ENCODE measurements at places on chromosomes 11 and 22. TPM values are rescaled to one million over a fixed set of nuclear protein-coding genes. Genes with fewer than 3 reads are reported as not detected.

- no peak for DNase-seq
Observed at GRCh38 chr22:38951734-38952133, 5.7 kb upstream of the APOBEC3A start.

DNA sequence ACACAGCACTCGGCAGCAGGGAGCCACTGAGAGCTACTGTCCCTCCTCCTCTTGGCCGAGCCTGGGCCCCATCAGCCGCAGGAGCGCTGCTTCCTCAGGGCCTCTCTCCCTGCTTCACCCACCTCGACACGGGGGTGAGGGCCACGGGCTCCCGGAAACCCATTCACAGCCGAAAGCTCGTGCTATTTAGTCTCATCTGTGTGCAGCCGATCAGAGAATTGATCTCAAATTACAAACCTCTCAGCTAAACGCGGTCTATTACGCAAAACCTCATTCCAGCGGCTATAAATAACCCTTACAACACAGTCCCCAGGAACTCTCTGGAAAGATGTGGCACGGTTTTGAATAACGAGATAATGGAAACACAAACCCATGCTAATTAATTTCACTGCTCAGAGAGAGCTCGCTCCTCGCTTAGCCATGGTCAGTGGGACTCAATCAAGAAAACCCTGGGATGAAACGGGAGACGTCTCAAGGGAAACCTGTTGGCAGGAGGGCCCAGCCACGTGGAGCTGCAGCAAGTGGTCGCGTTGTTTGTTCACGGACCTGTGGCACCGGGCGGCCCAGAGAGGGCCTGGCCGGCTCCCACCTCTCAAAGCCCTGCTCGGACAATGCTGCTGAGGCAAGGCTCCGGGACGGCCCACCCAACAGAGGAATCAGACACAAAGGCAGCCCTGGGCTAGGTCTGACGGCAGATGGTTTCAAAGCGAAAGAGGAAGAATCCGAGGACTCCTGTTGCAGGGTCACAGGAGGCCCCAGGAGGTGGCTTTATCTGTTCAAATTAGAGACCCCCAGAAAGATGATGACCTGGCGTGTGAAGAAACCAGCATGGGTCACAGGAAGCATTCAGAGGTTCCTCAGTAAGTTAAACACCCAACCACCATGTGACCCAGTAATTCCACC, 210.5 kb downstream of the CTTN start:
- DNase-seq, result peak; percentile 37

DNA sequence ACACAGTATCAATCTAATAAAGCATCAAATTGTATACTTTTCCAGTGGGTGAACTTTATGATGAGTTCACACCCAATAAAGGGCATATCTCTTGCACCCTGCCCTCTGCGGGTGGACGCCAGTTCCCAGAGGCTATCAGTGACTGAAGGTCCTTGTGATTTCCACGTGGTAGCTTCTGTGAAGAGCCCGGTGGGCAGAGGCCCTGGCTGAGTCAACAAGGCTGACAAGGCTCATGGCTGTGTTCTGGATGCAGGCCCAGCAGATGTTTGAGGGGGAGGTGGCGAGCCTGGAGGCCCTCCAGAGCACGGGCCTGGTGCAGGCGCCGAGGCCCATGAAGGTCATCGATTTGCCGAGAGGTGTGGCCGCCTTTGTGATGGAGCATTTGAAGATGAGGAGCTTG, 71.4 kb downstream of the PIWIL3 start:
- peak; percentile 40 for DNase-seq

DNA sequence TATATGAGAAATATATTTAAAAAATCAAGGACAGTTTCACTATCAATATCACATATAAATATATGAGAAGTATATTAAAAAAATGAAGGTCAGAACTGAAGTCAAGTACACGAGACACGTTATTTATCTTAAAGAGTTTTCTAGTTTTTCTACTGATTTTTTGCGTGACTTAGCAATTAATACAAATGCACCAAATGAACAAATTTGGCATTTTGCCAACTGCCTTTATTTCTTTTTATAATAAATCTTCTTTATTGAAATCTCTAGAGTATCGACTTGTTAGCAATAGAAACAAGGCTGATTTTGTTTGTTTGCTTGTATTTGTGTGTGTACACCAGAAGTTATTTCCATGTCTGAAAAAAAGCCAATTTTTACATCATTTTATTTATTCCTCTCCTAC, 1684.7 kb upstream of the RAG2 start:
- DNase-seq, result no peak

- peak; percentile 59 for DNase-seq
Observed at GRCh38 chr11:118924591-118925585, 838 bp downstream of the BCL9L start.

DNA sequence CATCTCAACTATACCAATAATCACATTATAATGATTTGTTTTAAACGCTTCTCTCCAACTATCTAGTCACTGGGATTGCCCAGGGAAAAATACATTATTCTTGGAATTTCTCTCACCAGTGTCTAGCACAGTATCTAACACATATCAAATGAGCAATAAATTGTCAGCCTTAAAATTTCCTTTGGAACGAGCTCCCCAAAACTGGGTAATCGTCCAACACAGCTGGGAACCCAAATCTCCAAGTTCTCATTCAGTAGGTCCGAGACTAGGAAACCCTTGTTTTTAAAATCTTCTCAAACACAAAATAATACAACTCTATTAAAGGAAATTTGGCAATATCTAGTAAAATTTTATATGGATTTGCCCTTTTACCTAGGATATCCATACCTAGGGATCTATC, 327.8 kb upstream of the ARHGAP42 start:
- DNase-seq, result peak; percentile 20

The DRD2 gene
- total RNA-seq, result not detected

GRCh38 chr11:95450547-95451123, 219.6 kb upstream of the SESN3 start:
- DNase-seq, result no peak

DNA sequence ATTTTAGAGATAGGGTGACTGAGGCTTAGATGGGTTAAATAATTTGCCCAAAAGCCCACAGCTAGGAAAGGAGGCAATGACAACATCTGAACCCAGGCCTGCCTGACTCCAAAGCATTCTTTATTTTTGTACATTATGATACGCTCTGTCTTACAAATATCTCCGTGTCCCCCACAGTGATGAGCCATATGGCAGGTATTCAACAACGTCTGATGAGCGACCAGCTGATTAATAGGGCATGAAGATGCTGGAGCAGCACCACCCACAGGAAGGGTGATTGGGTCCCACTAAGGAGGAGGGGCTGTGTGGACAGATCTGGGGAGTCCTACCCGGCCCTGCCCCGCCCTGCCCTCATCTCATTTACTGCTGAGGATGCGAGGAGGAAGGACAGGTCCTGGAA, 380.6 kb downstream of the CADM1 start:
- no peak for DNase-seq

- peak; percentile 94 for DNase-seq
Observed at GRCh38 chr11:14422052-14422813, 63.2 kb upstream of the RRAS2 start.

GRCh38 chr11:60377401-60378136, 763 bp upstream of the MS4A7 start:
- peak; percentile 53 for DNase-seq

DNA sequence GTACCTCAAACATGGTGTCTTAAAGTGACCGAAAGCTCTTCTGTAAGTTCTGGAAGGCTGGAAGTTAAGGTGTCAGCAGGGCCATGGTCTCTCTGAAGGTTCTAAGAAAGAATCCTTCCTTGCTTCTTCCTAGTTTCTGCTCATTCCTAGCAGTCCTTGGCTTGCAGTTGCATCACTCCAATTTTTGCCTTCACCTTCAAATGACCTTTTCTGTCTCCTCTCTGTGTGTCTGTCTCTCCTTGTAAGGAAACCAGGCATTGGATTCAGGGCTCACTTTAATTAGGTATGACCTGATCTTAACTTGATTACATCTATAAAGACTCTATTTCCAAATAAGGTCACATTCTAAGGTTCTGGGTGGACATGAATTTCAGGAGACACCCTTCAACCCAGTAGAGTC, 8.7 kb downstream of the AASDHPPT start:
- DNase-seq, result no peak

- no peak for DNase-seq
Observed at GRCh38 chr11:77559686-77560401, 29.9 kb upstream of the AQP11 start.

DNA sequence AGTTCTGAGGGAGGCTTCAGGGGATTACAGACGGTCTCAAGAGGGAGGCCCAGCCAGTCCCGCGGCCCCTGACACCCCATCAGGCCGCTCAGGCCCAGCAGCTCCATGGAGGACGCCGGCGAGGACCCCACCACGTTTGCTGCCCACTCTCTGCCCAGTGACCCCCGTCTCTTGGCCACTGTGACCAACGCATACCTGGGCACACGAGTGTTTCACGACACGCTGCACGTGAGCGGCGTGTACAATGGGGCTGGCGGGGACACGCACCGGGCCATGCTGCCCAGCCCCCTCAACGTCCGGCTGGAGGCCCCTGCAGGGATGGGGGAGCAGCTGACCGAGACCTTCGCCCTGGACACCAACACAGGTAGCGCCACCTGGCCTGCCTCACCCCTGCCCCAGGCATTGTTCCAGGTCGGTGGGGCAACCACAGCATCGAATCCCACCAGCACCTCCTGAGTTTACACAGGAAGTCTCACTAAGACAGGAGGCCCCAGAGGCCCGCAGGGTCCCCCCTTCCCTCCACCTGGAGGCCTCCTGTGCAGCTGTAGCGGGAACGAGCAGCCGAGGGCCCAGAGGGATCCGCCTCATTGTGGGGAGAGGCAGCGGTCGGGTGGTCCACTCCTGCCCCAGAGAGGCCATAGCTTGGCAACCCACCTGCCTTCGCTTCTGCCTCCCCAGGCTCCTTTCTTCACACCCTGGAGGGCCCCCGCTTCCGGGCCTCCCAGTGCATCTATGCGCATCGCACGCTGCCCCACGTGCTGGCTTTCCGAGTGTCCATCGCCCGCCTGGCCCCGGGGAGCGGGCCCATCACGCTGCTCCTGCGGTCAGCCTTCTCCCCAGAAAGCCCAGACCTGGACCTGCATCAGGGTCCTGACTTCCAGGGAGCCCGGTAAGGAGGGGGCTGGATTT, 1.0 kb downstream of the PGGHG start:
- no peak for DNase-seq

The TSPAN32 gene
- not detected for total RNA-seq

The TBX10 gene
- total RNA-seq, result not detected

GRCh38 chr11:35330156-35330889, 89.0 kb downstream of the SLC1A2 start:
- no peak for DNase-seq

- DNase-seq, result no peak
Observed at GRCh38 chr22:26811647-26811992, 154.2 kb downstream of the MIAT start.

The HTR3B gene
- total RNA-seq, result 0.18 TPM

DNA sequence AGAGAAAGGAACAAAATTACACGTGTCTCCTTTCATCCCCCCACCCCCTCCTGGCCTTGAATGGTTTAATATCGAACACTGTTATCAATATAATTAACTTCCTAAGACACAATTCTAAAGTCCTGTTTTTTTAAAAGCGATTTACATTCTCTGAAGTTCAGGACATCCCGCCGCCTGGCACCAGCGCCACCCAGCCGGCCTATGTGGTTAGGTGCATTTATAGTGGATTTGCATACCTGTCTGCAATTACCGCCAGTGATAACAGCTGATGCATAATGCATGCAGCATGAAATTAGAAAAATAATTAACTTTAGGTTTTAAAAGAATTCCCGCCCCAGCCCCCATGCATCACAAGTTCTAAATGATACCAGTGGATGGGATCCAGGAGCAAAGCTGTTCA, 58.6 kb downstream of the MACROD1 start:
- no peak for DNase-seq

The SERGEF gene
- total RNA-seq, result 158 TPM

The APOBEC3F gene
- total RNA-seq, result not detected

DNA sequence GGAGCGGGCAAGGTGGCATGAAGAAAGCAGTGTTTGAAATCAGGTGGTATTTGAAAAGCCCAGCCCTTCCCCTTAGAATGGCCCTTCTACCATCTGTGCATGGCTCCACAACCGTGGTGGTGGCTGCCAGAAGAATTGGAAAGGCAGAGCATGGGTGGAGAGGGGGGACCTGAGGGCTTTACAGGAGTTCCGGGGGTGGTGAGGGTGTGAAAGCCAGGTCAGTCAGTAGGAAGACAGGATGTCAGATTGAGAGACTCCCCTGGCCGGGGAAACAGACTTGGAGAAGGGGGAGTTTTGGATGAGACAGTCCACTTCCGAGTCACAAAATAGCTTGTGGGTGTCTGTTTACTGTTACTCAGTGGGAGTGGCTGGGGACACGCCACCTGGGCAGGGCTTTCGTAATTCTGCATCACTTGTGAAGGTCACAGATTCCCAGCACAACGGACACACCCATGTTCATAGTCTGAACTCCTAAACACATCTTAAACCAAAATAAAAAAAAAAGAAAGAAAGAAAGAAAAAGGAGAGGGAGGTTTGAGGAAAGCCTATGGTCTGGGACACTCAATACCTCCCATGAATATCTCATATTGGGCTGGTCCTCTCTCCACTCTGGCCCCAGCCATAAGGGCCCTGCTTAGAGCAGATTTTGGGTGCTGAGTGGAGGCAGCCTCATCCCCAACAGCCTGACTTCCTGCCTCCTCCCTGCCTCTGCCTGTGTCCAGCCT, 24.4 kb upstream of the SMIM35 start:
- peak; percentile 44 for DNase-seq

GRCh38 chr11:47941907-47942558, 38.3 kb upstream of the PTPRJ start:
- no peak for DNase-seq

The OR4C13 gene
- total RNA-seq, result not detected

- DNase-seq, result no peak
Observed at GRCh38 chr11:109511598-109511997, 89.6 kb downstream of the C11orf87 start.

DNA sequence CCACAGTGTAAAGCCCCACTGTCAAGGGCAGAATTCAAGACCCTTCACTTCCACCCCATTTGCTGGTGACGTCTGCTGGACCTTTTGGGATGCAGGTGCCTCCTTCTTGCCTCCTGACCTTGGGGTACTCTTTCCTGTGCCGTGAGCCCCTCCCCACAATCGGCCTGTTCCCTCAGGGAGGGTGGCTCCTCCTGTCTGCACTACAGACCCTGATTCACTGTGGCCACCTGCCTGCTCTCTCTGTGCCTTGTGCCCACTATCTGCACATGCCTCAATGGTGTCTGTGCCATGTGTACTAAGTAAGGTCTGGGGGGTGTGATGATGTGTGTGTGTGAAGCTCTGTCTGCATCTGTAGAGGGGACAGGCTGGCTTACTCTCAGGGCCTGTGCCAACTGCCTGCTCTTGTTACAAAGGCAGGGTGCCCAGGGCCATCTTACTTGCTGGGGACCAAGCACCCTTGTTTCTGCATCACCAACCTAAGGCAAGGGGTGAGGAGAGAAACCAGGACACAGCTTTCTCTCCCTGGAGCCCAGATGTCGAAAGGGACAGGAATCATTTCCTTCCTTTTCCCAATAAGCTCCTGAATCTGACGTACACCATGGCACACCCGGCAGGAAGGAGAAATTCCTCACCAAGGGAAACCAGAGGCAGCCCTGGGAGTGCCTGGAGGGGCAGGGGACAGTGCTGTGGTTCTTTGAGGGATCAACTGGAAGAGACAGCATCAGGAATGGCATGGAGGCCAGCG, 3.7 kb downstream of the PPM1F start:
- DNase-seq, result no peak

GRCh38 chr11:125088576-125089455, 22.6 kb downstream of the TMEM218 start:
- DNase-seq, result no peak
